ENCODE measurements at places on chromosomes 3 and 15. TPM values are rescaled to one million over a fixed set of nuclear protein-coding genes. Genes with fewer than 3 reads are reported as not detected.

GRCh38 chr15:35379972-35380371 lies 166.0 kb downstream of the DPH6 start:
- DNase-seq: no peak

DNAH12 gene
- not detected for polyA plus RNA-seq

UPK1B gene
- 0.03 TPM for polyA plus RNA-seq

SAMD7 gene
- polyA plus RNA-seq: not detected
